ENCODE measurements at places on chromosomes 6 and 20.

- DNase-seq: no peak
These were observed 75.3 kb downstream of the ELOVL2 start for GRCh38 chr6:10968776-10969175.

- no peak for DNase-seq
These were observed 327.3 kb downstream of the THBS2 start for GRCh38 chr6:168926306-168926705.

DNA sequence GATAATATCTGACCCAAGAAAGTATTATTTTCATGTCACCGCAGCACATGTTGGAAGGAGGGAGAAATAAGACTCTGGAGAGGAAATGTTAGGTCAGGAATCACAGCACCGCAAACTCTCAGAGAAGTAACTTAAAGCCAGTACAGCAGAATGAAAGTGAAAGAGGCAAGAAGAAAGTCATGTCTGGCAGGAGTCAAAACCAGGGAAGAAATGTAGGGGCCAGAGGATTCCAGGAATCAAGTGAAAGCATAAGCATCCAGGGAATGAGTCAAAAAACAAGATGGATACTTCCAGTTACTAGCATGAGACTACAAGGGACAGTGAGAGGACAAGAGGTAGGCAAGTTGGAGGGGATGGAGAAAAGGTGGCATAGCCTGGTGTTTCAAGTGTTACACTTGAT, 80.4 kb downstream of the AK9 start:
- no peak for DNase-seq

GRCh38 chr6:53547166-53547810, 2.4 kb upstream of the GCLC start:
- DNase-seq: no peak

DNA sequence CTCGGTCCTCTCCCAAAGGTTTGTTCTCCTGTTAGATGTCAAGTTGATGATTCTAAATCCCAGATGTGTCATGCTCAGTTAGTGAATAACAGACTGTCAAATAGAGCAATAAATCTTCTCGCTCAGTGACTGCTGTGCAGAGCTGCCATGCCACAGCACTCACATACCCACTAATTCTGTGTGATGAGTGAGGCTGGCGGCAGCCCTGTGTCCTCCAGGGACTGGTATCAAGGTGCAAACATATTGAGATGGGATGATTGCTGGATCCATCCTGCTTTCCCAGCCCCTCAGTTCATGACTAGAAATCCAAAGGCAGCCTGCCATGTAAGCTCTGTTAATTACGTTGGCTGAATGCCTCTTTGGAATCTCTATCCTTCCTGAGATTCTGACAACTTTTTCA, 103.9 kb downstream of the OLIG3 start:
- no peak for DNase-seq

GRCh38 chr6:40369042-40369441, 218.1 kb downstream of the LRFN2 start:
- no peak for DNase-seq

GRCh38 chr6:56802584-56802983, 152.3 kb upstream of the BEND6 start:
- DNase-seq: no peak

DNA sequence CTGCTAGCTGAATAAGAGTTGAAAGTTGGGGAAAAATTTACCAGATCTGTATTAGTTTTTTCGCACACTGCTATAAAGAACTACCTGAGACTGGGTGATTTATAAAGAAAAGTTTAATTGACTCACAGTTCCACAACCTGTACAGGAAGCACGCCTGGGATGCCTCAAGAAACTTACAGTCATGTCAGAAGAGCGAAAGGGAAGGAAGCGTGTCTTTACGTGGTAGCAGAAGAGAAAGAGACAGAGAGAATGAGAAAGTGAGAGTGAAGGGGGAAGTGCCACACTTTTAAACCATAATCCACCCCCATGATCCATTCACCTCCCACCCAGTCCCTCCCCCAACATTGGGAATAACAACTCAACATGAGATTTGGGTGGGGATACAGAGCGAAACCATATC, 79.6 kb downstream of the KHDC1L start:
- DNase-seq: no peak

DNA sequence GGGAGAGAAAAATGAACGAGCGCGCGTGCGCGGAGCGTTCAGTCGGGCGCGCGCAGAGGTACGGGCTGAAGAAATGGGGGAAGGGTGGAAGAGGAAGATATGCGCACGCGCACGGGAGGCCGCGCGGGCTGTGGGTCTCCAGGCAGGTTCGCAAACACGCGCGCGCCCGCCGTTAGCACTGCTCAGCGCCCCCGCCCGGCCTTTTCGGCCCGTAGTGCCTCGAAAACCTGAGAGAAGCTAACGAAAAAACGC, 393 bp downstream of the BCLAF1 start:
- peak; percentile 83 for DNase-seq

GRCh38 chr6:170152124-170152926, 138.6 kb downstream of the DLL1 start:
- DNase-seq: no peak

DNA sequence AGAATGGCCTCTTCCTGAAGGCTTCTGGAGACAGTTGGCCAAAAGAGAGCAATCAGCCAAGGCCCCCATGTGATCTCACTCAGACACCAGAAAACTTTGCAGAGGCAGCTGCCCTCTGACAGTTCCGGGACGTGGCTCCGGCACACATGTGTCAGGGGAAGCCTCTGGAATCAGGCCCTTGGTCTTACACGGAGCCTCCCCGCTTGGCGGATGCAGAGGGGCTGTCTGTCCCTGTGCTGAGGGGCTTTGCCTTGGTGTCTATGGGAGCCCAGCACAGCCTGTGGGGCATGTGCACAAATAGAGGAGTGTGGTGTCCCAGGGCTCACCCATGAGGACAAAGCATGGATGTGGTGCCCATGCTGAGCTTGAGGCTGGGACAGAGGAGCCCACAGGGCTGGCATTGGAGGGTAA, 13.8 kb downstream of the SIGLEC1 start:
- DNase-seq: no peak

DNA sequence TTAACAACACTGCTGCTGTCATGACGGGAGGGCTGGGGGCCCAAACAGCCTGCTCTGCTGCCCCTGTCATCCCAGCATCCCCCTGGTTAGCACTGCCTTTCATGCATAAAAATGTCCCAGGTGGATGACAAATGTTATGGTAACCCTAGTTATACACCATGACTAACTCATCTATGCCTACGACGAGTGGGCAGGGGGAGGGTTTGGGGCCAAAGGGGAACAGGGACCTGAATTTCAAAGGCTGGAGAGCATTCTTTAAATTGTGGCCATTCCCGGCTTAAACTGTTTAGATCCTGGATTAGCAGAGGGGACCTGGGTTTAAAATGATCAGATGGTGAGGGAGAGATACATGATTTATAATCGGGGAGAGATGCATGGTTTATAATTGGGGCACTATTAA, 24.4 kb downstream of the GNAS-AS1 start:
- DNase-seq: no peak

DNA sequence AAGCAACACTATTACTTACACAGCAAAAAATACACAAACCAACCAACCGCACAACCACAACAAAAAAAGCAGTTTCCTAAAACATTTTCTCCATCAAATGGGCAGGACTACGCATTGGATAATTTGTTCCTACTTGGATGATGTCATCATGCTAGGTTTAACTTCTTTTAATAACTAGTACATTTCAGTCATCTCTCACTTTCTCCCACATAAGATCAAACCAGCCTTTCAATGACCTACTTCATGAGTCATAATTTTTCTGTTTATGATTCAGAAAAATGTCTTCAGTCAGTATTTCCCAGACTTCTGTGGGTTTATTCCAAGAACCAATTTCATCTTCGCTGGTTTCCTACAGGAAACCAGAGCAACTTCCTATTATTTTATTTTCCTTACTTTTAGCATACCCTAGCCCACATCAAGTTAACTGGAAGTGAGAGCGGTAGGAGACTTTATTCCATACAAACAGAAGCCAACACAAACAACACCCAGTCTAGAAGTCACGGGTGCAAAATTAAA, 134.2 kb downstream of the GMDS start:
- DNase-seq: no peak

GRCh38 chr6:133809406-133809805, 79.5 kb upstream of the TCF21 start:
- DNase-seq: no peak

GRCh38 chr20:3390759-3391425, 16.6 kb downstream of the DNAAF9 start:
- DNase-seq: no peak

DNA sequence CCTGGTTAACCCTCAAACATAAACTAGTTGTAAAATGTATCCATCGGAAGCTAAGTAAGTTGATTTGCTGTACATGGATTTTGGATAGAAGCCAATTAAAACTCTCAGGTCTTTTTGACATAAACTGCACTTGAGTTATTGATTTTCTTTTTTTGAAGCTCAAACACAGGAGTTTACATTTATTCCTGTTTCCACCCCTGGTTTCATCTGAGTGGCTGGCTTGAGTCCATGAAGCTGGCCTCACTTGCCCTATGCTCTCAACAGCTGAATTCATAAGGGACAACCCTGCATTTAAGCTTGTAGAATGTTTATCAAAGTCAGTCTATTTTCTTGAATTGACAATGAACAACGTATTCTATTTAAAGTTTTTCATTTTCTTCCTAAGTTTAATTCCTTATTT, 58.1 kb upstream of the PLEKHG1 start:
- DNase-seq: no peak

DNA sequence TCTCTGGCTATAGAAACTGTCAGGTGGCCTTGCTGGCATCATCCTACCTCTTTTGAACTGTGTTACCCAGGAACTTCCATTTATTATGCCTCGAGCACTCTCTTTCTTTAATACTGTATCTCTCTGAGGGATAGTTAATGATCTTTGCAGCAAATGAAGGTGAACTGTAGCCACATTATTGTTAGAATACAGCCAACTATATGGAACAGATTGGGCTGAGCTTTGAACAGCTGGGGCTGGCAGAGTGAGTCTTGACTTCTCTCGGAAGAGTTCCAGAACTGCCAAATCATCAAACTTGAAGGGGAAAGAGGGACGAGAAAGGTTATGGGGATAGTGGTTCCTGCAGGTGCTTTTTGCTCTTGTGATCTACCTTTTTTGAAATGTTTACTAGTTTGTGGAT, 237.7 kb downstream of the PRL start:
- DNase-seq: no peak

- no peak for DNase-seq
These were observed 685.4 kb downstream of the TENT5A start for GRCh38 chr6:81067057-81067456.

- peak; percentile 64 for DNase-seq
These were observed 101.5 kb upstream of the BACH2 start for GRCh38 chr6:90397929-90398674.

GRCh38 chr6:142325111-142325510, 23.3 kb downstream of the ADGRG6 start:
- no peak for DNase-seq

GRCh38 chr20:24455081-24455480, 14.3 kb upstream of the SYNDIG1 start:
- DNase-seq: no peak

DNA sequence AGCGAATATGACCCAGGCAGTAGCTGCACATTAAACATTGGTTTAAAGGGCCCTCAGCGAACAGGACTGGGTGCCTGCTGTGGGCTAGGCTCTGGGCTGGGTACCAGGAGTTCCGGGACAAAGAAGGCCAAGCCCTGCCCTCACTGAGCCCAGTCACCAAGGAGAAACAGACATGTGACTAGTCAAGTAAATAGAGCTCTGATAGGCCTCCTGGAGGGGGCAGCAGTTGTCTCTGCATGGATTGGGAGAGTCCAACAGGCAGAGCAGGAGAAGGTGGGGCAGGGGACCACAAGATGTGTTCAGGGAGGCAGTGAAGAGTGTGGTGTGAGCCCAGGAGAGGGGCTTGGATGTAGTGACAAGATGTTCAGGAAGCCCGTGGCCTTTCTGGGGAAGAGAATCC, 3.1 kb downstream of the HM13 start:
- no peak for DNase-seq

All from activated CD4-positive, CD25-positive, alpha-beta regulatory T cell treated with anti-CD3 and anti-CD28 coated beads, Interleukin-2, amount 50 U/mL, for 16 hours (primary cell).